ENCODE measurements at places on chromosomes 1 and 21.
A peak's percentile ranks its signal among the peaks of the same experiment; 100 is the strongest.

- no peak for DNase-seq
Observed at GRCh38 chr1:186154651-186155050, 220.4 kb downstream of the TPR start.

GRCh38 chr1:7278827-7279765 is 492.0 kb upstream of the VAMP3 start:
- DNase-seq = no peak

- DNase-seq = no peak
Observed at GRCh38 chr1:185426848-185427247, 109.8 kb upstream of the IVNS1ABP start.

- DNase-seq = no peak
Observed at GRCh38 chr1:208531003-208531750, 287.0 kb upstream of the PLXNA2 start.

GRCh38 chr1:43847290-43847689 is 86.3 kb upstream of the ARTN start:
- DNase-seq = no peak

DNA sequence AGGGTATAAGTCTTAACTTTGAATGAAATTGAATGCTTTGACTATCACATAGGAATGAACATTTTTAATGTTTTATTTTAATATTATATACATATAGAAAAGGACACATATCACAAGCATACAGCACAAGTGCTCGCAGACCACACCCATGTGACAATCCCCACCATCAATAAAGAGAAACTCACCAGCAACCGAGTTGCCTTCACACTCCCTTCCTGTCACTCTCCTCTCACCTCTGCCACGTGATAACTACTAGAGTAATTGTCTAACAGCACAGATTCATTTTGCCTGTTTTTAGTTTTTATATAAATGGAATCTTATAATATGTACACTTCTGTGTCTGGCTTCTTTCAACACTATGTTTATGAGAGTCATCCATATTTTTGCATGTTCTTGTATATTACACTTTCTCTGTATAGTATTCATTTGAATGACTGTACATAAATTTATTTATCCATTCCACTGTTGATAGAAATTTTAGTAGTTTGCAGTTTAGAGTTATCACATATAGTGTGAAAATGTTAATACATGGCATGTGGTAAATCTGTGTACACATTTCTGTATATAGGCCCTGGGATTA is 304.9 kb upstream of the DUSP10 start:
- no peak for DNase-seq

DNA sequence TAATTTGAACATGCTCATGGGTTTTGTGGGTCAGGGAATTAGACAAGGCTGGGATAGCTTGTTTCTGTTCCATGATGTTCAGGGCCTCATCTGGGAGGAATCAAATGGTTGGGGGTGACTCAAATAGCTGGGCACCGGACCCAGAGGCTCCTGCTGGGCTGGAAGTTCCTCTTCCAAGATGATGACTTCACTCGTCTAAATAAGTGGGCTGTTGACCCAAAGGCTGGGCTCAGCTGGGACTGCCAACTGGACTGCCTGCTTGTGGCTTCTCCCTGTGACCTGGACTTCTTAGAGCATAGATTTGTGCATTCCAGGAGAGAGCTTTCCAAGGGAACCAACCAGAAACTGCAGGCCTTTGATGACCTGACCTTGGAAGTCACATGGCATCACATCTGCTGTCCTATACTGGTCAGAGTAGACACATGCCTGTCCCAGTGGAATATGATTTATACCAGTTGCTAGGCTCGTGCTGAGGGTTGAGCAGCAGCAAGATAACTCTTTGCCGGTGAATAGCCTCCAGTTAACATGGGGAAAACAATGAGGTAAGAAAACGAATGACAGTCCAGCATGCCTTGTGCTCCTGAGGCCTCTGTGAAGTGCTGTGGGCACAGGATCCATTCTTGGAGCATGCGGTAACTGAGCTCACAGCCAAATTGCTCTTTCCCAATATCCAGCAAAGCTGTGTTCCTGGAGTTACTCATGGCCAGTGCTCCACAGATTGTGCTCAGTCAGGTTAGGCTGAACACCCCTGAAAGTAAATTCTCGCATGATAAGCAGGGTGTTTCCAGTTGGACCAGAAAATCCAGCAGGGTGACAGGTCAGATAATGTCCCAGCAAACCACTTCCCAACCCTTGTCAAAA is 272.9 kb upstream of the TMEM51 start:
- no peak for DNase-seq

DNA sequence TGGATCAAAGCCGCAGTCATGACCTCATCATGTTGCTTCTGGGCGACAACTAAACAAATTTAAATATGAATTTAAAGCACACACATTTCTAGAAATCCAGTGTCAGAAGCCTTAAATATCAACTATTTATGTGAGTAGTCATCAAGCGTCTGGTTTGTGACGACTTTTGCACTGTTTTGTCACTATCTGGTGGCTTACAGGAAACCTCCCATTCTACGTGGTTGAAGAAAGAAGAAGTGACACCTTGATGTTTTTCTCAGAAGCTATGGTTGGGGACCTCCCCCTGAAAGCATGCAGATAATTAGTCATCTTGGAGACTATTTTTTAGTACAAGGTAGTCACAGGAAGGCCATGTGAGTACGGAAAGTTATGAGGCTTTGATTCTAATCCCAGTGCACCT is 58.5 kb downstream of the TENT5C start:
- DNase-seq = peak; percentile 84

- DNase-seq = no peak
Observed at GRCh38 chr1:245276445-245276844, 121.7 kb downstream of the KIF26B start.

GRCh38 chr1:70674941-70675685 is 264.0 kb downstream of the CTH start:
- no peak for DNase-seq

GRCh38 chr1:172980456-172980855 is 70.3 kb downstream of the TNFSF18 start:
- no peak for DNase-seq

GRCh38 chr1:66275601-66276023 is 258.3 kb upstream of the SGIP1 start:
- no peak for DNase-seq

DNA sequence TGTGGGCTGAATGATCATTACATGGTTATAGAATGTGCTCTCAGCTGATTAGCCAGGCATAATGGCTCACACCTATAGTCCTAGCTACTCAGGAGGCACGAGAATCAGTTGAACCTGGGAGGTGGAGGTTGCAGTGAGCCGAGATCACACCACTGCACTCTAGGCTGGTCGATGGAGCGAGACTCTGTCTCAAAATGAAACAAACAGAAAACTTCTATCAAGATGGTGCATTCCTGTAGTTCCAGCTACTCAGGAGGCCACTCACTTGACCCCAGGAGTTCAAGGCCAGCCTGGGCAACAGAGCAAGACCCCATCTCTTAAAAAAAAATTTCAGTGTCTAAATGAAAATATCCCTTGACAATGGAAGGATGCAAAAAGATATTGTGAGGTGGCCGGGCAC is 10.9 kb downstream of the TIMM17A start:
- no peak for DNase-seq

GRCh38 chr1:6093611-6094010 is 47.9 kb downstream of the KCNAB2 start:
- DNase-seq = no peak

GRCh38 chr1:188825471-188825870 is 1652.2 kb downstream of the BRINP3 start:
- DNase-seq = no peak

DNA sequence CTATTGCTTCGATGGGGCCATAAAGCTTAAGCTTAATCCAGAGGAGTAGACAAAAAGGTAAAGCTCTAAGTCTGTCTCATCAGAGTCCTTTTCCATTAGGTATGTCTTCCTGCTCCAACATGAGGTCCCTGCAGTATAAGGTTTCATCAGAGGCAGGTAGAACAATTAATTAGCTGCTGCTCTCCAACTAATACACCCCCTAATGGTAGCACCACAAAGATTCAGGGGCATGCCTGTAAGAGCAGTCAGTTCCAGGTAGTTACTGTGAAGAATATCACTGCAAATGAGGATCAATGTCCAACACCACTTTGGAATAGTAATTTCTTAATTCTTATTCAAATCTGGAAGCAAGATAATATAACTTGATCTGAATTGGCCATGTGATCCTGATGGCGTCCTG is 160.3 kb upstream of the ESRRG start:
- DNase-seq = no peak

DNA sequence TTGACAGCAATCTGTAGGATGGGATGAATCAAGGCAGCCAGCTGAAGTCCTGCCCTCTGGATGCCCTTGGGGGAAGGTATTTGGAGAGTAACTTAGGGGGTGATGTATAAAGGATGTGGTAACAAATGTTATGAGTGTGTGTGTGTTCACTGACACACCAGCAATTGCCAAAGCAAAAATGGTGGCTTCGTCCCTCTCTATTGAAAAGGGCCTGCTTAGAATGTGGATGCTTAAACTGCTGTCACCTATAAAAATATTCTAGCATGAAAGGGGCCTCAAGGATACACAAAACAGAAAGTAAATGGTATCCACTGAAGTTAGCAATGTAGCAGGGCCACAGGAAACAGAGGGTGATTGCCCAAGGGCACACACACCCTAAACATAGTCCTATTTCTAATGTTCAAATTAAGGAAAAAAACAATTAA is 15.1 kb upstream of the AIM2 start:
- no peak for DNase-seq

GRCh38 chr21:44716984-44717383 is 5.6 kb upstream of the TSPEAR start:
- no peak for DNase-seq

DNA sequence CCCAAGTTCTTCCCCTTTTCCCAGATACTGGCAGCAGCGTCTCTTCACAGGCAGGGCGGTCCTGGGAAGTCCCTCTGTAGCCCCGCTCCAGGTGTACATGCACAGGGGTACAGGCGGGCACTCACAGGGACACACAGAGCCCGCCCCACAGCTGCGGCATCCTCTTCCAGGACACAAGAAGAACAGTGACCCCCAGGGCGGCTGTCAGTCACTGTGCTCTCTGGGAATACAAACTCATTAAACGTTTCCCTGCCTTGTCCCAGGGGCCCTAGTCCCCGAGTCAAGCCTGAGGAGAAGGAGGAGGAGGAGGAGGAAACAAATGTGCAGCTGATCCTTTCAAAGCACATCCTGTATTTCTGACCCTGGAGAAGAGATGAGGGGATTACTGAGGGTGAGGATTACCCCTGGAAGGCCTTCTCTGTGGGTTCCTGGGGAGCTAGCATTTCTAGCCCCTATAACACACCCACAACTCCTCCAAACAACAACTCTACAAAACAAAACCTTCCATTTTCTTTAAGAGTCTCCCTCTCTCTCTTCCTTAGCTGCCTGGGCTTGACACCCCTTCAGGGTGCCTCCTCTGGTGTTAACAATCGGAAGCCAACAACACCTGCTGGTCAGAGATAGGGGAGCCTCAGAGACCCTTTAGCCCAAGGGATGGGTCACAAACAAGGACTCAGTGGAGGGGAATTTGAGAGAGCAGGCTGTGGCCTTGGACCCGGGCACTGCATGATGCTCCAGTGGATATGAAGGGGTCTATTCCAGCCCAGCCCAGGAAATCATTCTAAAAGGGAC is 28.4 kb upstream of the DMBX1 start:
- no peak for DNase-seq

DNA sequence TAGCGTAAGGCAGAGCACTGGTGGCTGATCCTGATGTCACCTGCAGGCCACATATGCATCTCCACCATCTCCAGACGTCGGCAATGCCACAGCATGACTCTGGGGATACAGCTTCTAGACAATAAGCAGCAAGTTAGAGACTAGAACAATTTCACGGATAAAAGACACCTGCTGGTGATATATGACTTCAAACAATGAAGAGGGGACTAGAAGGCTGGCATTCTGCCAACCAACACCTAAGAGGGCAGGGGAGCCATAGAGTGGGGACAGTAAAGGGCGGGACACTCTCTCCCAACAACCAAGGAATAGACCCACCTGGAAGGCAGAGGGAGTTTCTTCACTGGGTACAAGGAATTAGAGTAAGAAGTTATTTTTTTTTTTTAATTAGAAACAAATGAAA is 126.7 kb downstream of the SIM2 start:
- DNase-seq = no peak

DNA sequence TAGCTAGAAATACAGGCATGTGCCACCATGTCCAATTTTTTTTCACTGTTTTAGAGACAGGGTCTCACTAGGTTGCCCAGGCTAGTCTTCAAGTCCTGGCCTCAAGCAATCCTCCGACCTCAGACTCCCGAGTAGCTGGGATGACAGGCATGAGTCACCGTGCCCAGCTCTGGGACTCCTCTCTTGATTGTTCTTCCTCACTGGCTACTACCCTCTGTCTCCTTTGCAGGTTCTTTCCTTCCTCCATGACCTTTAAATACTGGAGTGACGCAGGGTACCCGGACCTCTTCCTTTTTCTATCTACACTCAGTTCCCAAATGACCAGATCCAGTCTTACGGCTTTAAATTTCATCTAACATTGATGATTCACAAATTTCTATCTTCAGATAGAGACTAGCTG is 34.9 kb downstream of the ASH1L start:
- no peak for DNase-seq
